T-helper 2 cell treated with Interferon-gamma antibody and Interleukin-4, amounts not matched to agents 100 ng/mL and 5 ng/mL, for 36 hours (primary cell): ENCODE measurements at places on chromosomes 6 and 20. TPM values are rescaled to one million over a fixed set of nuclear protein-coding genes. Genes with fewer than 3 reads are reported as not detected.

Gene GFRA4
- not detected in 2 replicates for total RNA-seq

Gene RAMACL
- total RNA-seq: 0.14 and 0.20 TPM in 2 replicates

Gene ADTRP
- 0.39 TPM in 2 replicates for total RNA-seq

Gene CALHM4
- not detected in 2 replicates for total RNA-seq

Gene TMEM74B
- total RNA-seq: 0.09 TPM in 1 of 2 replicates, not detected in the other

Gene COQ3
- total RNA-seq: 8.3 and 9.7 TPM in 2 replicates

Gene GLP1R
- not detected in 2 replicates for total RNA-seq
